ENCODE measurements at places on chromosomes 13 and 19.

GRCh38 chr13:23460921-23461320 is 27.4 kb upstream of the SACS start:
- DNase-seq, result no peak

GRCh38 chr19:38524994-38525634 is 91.6 kb downstream of the RYR1 start:
- no peak for DNase-seq

- DNase-seq, result no peak
Observed at GRCh38 chr13:31234729-31235128, 35.0 kb downstream of the B3GLCT start.

GRCh38 chr13:34435338-34435737 is 506.7 kb upstream of the NBEA start:
- no peak for DNase-seq

DNA sequence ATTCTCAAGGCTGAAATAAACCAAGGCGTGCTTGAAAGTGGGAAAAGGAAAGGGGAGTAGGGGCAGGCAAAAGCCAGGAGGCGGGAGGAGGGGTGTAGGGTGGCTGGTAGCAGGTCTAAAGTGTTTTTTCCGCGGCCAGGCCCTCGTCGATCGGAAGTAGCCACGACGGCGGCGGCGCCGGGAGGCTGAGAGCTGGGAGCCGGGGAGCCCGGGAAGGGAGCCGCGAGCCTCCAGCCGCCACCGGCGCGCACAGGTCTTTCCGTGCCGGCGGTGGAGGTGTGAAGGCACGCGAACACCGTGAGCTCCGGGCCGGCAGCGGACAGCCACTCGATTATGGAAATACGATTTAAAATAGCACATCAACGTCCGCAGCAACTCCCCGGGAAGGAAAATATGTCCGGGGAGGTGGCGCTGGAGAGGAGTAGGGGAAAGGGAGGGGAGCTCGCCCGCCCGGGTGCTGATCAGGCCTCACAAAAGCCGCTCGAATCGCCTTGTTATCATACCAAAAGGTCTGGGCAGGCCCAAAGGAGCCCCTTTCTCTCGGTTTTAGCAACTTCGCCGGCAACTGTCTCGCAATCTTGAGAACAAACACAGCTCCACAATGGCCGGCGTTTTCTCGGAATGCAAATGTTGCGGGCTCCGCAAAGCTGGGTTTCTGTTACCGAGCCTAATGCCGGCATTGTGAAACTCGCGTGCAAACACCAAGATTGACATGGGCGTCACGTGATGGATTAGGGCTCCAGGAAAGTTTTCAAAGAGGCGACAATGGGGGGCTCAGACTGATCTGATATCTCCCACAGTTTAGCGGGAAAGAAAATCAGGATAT is 2.9 kb upstream of the PCDH8 start:
- DNase-seq, result peak; percentile 11

GRCh38 chr13:44618326-44618725 is 42.2 kb upstream of the TSC22D1 start:
- DNase-seq, result no peak

GRCh38 chr13:60028021-60028420 is 135.7 kb downstream of the DIAPH3 start:
- DNase-seq, result no peak

DNA sequence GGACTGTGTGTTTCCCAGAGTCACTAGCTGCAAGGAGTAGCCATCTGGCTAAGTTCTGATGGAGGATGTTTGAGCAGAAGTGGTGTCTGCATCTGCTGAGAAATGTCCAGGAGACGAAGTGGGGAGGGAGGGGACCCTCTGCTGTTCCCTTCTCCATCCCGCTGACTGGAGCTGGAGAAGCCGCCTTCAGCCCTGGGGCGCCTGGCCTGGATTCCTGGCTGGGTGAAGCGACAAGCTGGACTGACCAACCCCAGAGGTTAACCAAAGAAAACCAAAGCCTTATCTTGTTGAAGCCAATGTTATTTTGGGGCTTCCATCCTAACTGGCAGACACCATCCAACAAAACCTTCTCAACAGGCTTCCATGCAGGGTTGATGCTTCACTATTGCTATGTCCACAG is 67.6 kb downstream of the SLC7A1 start:
- DNase-seq, result no peak

DNA sequence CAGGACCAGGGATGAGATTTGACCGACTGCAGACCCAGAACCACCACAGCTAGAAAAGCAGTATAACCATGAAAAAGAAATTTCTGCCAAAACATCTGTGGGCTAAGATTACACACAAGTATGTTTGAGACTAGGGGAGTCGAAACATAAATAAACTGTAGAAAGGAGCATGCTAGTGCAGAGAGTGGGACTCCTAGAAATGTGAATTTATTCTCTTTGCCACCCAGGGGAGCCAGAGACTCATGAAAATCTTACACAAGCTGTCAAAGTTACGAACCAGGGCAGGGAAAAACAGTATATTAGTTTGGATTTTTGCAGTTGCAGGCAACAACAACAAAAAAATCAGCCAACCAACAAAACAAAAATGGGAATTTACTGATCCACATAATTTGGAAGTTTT is 12.3 kb upstream of the HSPH1 start:
- no peak for DNase-seq

GRCh38 chr19:46181388-46181779 is 33.3 kb downstream of the IGFL2 start:
- DNase-seq, result no peak

DNA sequence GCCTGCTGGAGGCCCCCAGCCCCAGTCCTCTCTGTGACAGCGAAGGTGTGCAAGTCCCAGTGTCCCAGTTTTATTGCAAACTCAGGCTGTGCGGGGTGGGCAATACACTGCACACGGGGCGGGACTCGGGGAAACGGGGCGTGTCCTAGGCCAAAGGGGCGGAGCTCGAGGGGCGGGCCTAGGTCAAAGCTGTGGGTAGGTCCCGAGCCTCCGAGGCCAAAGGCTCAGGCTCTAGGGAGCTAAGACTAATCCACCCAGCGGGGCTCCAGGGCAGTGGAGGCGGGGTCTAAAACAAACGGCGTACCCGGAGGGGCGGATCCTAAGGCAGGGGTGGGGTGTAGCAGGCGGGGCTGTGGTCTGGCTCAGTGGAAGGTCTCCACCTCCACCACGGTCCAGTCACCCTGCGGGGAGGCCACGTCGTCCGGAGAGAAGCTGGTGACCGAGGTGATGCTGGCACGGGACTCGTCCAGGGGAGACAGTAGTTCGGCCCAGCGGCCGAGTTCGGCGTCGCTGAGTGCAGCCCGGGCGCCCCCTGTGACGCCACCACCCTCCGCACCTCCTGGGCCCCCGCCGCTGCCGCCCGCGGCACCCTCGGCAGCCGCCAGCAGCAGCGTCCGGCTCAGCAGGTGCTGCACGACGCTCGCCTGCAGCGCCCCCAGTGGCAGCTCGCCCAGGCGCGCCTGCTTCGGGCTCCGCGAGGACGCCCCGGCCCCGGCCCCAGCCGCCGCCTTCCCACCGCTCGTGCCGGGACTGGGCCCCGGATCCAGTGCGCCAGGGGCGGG is 5.3 kb downstream of the PRR36 start:
- DNase-seq, result peak; percentile 77

DNA sequence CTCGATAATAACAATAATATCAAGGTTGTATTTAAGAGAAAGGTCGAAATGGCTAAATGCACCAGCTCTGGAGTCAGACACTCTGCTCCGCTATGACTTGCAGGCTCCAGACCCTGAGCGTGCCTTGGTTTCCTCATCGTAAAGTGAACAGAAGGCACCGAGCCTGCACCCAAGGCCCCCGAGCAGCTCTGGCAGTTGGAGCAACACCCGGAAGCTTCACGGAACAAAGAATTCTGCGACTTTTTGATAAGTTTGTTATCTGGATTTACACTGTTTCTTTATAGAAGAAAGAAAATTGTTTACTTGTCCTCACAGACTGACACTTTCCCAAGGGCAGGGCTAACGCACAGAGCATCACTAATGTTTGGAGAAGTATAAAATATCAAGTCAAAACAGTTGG is 4.4 kb downstream of the GRTP1 start:
- no peak for DNase-seq

- no peak for DNase-seq
Observed at GRCh38 chr13:71493189-71493588, 373.8 kb downstream of the DACH1 start.

DNA sequence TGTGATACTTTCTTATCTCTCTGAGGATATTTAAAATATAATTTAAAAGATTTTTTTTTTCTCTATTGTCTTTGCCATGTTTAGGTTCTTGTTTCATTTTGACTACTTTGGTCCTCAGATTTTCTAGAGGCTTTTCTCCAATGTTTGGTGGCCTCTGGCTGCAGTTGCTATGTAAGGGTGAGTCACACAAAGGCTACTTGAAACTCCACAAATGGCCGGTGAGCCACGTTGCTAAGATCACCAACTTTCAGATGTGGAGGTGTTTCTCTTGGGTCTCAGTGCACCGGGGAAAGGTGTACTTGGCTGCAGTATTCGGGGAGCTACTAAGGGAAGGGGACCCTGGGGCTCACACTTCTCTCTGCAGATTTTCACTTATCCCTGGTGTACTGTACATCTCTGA is 248.1 kb downstream of the HS6ST3 start:
- no peak for DNase-seq

GRCh38 chr19:31283701-31284100 is 65.5 kb downstream of the TSHZ3 start:
- DNase-seq, result no peak

- no peak for DNase-seq
Observed at GRCh38 chr13:21837841-21838551, 167.1 kb downstream of the FGF9 start.

DNA sequence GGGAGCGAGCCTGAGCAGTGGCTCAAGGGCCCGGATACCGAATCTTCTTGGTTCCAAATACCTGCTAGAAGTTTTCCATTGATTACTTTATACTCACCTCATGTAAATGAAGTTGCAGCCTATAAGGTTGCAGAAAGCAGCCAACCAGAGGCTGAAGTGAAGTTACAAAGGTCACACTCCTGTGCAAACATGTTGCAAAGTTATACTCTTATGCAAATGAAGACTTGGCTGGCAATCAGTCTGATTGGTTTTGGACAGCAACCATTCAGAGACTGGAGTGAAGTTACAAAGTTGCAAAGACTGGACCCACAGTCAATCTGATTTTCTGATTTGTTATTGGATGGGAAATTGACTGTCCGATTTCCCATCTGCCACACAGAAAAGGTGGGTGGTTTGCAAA is 152.5 kb downstream of the GGACT start:
- DNase-seq, result no peak

DNA sequence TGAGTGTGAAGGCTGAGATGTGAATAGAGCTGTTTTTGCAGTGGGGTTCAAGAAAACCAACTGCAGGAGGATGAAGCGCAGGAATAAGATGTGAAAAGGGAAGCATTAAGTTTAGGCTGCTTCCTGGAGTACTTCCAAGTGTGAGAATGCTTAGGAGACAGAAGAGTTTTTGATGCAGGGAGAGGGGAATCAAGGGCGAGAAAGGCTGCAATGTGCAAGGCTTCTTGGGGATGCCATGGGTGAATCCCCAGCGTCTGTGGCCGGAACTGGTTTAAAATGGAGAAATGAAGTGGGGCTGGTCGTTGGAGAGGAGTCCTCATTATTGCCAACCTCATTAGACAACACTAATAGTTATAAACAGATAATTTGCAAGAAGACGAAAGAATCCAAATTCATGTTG is 764.9 kb downstream of the LIG4 start:
- DNase-seq, result no peak

DNA sequence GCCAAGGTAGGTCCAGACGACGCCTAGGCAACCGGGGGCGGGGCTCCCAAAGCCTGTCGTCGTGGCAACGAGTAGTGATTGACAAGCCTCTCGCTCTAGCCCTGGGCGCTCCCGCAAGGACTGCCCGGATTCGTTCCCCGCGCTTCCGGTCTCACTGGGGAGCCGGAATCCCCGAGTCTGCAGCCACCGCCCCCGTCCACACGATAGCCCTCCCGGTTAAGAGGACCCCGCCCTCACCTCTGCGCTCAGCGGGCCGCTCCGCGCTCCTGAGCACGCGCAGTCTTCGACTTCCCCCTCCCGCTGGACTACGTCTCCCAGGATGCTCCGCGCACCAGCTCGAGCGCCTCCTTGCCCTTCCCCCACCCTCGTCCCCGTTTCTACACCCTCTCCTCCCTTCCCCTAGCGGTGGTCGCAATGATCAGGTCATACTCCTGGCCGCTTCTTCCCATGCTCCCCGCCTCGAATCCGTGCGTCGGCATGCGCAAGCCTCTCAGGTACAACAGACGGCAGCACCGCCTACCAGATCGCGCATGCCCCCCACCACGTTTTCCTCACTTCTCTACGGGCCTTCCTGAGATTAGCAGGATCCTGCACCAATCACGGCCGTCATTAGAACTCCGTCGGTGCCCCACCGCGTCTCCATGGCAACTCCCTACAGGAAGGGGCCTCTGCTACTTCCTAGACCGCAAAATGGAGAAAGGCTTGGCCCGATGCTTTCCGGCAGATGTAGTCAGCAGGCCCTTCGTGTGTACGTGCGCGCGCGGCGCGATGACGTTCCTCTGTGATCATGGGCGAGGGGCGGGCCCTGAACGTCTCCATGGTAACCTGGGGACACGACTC is at the start of gene MZF1:
MZF1 (minus strand) TSS at position 518 of the 840 bp plus-strand sequence. CDS start 1,946 bp downstream, outside the sequence.
- peak; percentile 100 for DNase-seq

DNA sequence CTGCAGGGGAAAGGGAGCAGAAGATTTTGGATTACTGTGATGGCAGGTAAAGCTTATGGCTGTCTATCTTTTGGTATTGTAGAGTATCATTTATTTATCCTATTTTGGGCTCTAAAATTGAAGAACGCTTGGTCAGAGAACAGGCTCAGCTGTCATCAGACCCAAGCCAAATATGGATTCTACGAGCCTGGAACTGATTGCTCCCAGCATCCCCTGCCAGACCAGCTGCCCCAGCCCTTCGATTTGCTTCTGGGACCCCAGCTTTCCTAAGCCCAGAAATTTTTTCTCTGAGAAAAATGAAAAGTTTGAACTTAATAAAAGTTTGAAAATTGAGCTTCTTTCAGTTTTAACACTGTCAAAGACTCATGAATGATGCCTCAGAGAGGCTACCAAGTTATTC is 472.8 kb downstream of the DACH1 start:
- no peak for DNase-seq

DNA sequence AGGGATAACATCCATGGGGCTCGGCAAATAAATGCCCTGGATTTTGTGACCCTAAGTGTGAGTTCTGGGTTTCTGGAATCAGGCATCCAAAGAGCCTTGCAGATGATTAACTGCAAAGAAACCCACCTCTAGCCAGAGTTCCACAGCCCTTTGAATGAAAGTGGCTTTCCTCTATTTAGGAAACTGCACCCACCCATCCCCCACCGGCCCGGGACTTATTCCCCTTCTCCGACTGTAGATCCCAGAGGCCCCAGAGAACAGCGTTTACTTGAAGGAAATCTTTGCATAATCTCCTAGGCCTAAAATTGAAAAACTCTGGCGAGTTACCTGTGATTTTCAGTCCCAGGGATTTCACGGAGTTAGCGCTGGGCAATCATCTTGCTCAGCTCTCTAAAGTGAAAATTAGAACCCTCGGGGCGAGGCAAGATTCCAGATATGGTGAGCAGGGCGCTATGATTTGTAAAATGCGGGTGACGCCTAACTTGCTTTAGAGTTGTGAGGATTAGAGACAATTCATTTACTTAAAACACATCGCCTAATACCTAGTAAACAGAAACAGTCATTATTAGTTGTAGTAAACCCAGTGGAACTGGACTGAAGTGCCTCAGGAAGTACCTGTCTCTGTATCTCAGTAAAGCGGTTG is 9.4 kb downstream of the URAD start:
- no peak for DNase-seq

GRCh38 chr13:101785858-101786257 is 333.4 kb downstream of the ITGBL1 start:
- DNase-seq, result no peak

Measured in stimulated activated CD4-positive, alpha-beta T cell treated with anti-CD3 and anti-CD28 coated beads, Interleukin-4, amount 100 ng/mL, for 24 hours (primary cell).